Activated CD8-positive, alpha-beta memory T cell treated with anti-CD3 and anti-CD28 coated beads for 4 hours (primary cell): ENCODE measurements at places on chromosomes 2 and 18.

DNA sequence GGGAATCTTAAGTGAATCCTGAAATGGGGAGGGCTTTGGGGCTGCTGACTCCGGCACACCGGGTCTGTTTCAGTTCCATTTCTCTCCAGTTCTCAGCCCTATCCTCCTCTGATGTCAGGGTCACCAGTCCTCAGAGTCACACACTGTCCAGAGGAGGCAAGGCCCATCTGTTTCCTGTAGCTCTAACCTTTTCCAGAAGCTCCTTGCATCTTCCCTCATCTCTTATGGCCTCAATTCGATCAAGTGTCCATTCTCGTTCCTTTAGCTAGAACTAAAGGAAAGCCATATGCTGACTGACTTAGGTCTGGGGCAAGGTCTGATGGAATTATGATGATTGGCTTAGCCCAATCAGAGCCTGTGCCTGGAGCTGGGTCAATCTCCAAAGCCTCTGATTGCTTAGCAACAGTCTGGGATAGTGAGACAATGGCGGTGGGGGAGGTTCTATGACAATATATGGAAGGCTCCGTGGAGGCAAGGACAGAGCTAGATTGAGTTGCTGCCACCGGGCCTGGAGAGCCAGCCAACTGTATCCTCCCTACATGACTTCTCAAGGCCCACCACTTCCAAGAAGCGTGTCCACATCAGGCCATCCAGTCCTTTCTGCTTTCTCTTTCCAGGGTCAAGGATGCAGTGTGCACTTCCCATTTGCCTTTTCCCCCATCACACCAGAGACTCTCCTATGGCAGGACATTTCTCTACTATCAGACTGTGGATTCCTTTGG, 5.2 kb downstream of the ANKRD53 start:
- no peak for DNase-seq

DNA sequence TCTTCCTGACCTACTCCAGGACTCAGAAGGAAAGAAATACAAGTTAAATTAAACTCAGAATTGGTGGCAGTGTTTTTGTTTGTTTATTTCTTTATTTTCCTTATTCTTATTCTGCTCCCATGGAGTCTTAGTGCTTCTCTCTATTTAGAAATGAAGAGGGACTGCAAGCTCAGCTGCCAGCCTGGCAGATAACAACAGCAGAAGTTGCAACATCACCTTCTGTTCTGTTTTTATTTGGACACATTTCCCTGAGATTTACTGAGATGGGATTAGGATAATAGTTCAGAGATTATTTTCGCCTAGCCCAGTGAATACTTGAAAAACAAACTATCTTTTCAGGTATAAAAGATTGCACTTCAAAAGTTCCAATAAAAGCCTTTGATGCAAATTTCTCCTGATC, 70.4 kb upstream of the DTNA start:
- DNase-seq = no peak

- no peak for DNase-seq
These were observed 9.4 kb upstream of the GPR55 start for GRCh38 chr2:230934231-230935129.

- DNase-seq = no peak
These were observed 17.7 kb downstream of the ROCK2 start for GRCh38 chr2:11326677-11327211.

GRCh38 chr2:30612371-30612770, 165.3 kb downstream of the LCLAT1 start:
- DNase-seq = no peak

DNA sequence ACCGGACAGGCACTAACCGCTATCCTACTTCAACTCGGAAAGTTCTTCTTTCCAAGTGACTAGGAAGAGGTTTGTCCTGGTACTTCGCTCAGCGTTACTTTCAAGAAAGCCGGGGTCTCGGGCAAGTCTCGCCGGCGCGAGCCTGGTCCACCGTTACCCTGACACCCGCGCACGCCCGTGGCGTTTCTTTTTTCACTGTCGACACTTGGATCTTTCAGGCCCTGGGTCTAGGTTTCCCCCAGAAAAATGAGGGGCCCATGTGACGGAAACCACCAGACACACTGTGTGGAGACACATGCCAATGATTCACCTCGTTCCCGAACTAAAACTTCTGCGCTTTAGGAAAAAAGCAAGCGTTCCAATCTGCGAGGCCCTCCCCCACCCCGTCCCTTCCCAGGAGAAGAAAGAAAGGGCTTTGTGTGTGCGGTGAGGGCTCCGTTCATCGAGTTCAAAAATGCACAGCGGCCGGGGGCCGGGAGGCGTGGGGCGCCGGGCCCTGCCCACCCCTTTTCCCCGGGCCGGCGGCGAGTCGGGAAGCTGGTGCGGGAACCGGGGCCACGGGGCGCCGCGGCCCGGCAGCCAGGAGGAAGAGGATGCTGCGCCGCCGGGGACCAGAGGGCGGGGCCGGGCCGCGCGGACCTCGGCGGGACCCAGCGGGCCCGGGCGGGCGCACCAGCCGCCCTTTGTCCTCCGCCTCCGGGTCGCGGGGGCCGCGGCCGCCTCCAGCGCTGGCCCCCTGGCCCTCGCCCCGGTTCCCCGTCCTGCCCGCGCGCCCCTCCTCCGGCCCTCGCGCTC, 2.6 kb downstream of the ZNF521 start:
- no peak for DNase-seq

- no peak for DNase-seq
These were observed 207.9 kb upstream of the SALL3 start for GRCh38 chr18:78771496-78772359.

DNA sequence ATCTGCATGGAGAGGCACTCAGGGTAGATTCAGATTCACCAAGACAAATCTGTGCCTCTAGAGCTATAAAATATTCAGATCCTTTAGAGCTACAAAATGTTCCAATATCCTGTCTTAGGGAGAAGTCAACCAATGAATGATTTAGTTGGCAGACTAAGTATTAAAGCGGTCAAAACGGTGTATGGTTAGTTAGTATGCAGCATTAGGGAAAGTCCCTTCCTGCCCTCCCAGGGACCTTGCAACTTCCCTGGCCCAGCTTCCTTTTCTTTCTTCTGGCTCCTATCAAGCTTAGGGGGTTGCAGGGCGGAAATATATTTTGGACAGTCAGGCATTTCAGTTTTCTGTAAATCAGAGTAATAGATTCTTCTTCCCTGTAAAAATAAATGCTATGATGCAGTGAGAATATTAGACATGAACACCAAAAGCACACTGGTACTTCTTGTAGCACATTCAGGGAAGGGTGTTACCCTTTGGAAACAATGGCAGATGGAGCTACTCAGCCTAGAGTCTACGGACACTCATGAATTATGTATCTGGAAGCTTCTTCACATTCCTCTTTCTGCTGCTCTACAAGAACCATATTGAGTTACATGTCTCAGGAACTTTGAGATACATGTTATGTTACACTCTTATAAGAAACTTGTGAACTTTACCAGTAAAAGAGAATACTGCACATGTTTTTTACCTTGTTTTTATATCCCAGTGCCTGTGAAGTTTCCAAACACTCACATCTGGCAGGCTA, 45.7 kb downstream of the CCDC93 start:
- DNase-seq = no peak

DNA sequence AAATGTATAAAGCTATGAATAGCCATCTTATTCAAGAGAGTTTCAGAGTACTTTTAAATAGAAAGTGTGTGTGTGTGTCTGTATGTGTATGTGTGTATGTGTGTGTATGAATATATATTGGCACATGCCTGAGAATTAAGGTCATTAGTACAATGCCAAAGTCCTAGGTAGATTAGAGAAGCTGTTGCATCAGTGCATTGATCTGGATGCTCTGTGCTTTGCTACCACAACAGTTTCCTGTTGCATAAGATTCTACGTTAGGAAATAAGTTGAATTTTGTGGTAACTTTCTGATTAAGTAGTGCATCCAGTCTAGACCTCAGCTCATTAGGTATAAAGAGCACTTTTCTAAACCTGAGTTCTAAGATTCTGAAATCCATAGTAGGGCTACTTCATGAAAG, 1102.8 kb upstream of the KLHL29 start:
- DNase-seq = no peak

DNA sequence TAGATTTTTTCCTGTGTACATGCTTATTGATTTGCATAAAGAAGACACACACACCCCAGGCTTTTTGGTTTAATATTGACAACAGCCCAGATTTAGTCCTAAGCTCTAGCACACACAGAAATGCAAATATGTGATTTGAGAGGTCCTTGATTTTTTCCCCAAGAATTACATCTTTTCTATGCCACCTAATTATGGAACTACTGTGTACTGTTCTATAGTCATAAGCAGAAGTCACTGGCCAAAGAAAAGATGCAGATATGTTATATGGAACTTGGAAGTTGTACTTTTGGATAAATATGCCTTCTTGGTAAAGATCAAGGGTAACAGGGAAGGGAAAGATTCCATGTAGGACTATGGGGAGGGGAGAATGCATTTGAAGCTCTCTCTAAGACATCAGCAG, 105.6 kb downstream of the SETBP1 start:
- no peak for DNase-seq

GRCh38 chr2:102678442-102678841, 59.1 kb downstream of the SLC9A2 start:
- DNase-seq = no peak

DNA sequence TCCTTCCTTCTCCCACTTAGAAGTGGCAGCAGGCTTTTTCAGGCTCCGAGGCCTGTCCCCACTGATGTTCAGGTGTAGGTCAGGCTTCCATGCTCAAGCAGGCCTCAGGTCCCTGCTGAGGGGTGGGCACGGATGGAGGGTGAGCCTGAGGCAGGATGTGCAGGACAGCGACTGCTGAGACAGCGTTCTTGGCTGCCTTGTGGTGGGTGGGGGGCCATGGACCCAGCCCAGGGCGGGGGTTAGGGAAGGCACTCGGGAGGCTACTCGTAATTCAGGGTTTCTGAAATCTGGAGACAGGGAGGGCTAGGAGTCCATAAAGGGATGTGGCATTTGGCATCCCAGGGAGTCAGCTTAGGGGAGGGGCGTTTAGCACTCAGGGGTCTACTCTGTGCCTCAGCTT, 30.3 kb downstream of the COLEC11 start:
- no peak for DNase-seq

GRCh38 chr2:142286618-142287017, 155.8 kb upstream of the LRP1B start:
- no peak for DNase-seq

GRCh38 chr18:35077937-35078336, 36.7 kb downstream of the MAPRE2 start:
- no peak for DNase-seq

- no peak for DNase-seq
These were observed 76.5 kb downstream of the HNRNPLL start for GRCh38 chr2:38526195-38526594.

DNA sequence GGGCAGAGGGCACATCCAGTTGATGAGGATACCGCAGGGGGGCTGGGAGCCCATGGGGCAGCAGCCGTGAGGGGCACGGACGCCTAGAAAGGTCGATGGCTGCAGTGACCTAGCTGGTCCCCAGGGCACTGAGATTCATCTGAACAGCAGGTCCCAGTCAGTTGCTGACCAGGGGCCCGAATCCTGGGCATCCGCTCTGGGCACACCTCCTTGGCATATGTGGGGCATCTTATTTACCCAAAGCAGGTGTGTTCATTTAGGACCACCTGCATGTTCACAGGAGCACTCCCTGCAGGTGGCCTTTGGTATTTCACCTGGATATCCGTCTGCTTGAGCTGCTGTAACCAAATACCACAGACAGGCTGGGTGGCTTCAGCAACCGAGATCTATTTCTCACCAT, 72.0 kb upstream of the ODC1 start:
- no peak for DNase-seq

DNA sequence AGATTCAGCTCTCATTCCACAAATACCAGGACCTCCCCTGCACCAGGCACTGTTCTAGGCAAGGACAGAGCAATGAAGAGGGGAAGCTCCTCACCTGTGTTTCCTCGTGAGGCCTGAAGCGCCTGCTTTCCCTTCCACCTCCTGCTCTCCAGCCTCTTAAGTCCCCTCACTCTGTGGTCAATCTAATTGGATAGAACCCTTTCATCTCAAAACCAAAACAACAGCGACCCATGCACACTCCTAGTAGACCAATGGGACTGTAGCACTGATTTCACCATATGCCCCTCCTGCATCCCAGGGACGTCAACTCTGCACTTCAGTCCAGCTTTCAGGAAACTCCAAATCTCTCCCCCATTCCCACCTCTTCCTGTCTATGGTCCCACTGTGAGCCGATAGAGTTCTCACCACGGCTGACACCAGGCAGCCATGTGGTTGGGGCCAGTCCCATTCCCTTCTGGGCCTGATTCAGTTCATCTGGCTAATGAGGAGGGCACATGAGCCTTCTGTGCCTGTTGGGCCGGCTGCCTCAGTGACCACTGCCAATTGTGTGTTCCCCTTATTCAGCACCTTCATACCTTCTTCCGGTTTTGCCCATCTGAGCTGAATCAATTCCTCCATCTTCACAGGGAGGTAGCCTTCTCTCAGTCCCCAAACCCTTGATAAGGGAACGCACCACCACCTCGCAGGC, 33.3 kb upstream of the MAT2A start:
- DNase-seq = no peak

DNA sequence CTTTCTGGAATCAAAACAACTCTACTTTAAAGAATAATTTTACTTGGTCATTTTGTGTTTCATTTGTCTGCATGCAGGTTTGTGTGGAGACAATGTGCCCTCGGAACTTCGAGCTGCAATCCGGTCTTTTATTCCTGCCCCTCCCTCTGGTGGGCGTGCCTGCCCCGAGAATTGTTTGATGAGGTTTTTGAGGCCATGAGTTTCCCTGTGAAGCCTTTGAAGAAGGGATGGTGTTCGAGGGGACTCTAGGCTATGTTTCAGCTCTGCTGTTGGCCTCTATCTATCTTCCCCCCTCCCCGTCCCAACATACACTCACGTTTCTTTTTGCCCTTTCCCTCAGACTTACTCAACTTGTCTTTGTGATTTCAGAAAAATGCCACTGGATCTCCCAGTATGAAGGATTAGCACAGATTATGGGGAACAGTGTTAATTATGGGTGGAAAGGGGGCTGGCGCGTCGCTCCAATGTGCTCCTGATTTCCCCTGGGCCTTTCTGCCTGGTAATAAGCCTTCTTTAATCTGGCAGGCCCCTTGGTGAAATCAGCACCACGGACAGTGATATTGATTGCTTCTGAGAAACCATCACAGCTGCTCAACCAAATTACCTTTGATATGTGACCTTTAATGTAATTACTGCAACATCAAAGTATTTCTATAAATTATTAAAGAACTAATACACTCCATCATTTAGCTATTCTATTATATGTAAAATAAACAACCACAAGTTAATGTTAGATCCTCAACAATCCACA, 82.2 kb downstream of the CELF4 start:
- DNase-seq = no peak

DNA sequence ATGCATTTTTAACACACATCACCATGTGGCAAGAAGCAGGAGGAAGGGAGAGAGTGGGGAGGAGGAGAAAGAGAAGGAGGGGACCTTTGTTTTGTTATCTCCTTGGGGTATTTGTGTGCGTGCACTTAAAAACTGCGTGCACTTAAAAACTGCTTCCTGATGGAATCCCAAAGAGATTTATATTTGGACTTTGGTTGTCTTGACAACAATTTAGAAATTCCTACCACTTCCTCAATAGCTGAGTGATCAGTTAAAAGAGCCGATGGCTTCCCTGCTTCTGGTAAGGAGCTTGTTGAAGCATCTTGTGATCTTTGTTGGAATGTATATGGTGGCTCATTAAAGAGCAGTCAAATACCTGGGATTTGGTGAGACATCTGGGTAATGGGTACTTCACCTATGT, 4.5 kb downstream of the RAB31 start:
- DNase-seq = no peak

- no peak for DNase-seq
These were observed 103.5 kb downstream of the SPTBN1 start for GRCh38 chr2:54559593-54560145.
